ENCODE measurements at places on chromosomes 13 and 19. TPM values are rescaled to one million over a fixed set of nuclear protein-coding genes. Genes with fewer than 3 reads are reported as not detected.

The OR1I1 gene
- total RNA-seq, result not detected

The OR7G2 gene
- total RNA-seq, result not detected

The GPR12 gene
- not detected for total RNA-seq

The ATP7B gene
- total RNA-seq, result 1.8 TPM

The ATXN8OS gene
- not detected for total RNA-seq

The ZNF813 gene
- 0.13 TPM for total RNA-seq

The IGFL3 gene
- total RNA-seq, result not detected

The C3 gene
- 45.2 TPM for total RNA-seq

The ZNF491 gene
- not detected for total RNA-seq

The FXYD7 gene
- not detected for total RNA-seq

The TEKTIP1 gene
- not detected for total RNA-seq

The SMIM44 gene
- not detected for total RNA-seq

The LHFPL6 gene
- total RNA-seq, result 7.0 TPM

The DAND5 gene
- total RNA-seq, result not detected

The ZIC2 gene
- total RNA-seq, result 11.6 TPM

The TPP2 gene
- total RNA-seq, result 10.6 TPM

The CLDND2 gene
- 10.5 TPM for total RNA-seq

All from A549 treated with RU486 at 1 μM for 4 hours (cell line).